ENCODE measurements at places on chromosomes 7 and 10.

DNA sequence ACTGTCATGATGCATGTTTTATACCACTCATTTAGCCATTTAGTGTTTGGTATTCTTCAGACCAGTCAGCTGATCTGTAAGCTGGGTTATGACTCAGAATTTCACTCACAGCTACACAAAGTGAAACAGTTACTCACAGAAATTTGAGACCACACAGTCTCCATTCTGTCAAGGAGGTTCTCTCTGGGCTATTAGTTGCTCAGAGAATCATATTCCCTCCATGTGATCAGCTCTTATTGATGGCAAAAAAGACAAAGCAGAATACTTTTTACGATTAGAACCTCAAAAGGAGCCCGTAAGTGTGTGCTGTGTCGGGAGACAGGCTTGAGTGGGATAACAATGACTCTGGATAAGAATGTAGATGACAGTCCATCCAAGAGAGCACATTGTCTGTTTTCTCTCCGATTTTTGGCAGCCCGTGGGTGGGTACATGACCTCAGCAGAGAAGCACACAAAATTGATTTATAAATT is 277.6 kb upstream of the SORCS1 start:
- DNase-seq: no peak

- no peak for DNase-seq
Measured at GRCh38 chr7:99554939-99555338, 3.0 kb upstream of the FAM200A start.

DNA sequence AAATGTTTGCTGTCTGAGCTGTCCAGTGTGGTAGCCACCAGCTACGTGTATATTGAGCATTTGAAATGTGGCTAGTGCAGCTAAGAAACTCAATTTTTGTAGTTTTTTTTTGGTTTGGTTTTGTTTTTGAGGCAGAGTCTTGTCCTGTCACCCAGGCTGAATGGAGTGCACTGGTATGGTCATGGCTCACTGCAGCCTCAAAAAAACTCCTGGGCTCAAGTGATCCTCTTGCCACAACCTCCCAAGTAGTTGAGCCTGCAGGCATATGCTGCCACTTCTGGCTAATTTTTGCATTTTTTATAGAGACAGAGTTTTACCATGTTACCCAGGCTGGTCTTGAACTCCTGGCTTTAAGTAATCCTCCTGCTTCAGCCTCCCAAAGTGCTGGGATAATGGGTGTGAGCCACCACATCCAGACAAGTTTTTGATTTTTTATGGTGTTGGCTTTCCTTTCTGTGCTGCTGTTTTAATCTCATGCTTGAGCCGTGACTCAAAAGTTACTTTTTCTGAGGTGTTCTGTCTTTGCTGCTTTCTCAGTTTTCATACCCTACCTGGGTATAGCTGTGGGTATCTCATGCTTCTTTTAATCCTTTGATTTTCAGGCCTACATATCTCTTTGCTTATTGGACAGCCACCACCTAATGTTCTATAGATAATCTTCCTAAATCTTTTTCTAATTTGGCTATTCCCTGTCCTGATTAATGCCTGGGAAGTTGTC is 16.0 kb downstream of the WAC start:
- DNase-seq: no peak

- DNase-seq: no peak
Measured at GRCh38 chr10:90306187-90306586, 551.7 kb downstream of the HTR7 start.

DNA sequence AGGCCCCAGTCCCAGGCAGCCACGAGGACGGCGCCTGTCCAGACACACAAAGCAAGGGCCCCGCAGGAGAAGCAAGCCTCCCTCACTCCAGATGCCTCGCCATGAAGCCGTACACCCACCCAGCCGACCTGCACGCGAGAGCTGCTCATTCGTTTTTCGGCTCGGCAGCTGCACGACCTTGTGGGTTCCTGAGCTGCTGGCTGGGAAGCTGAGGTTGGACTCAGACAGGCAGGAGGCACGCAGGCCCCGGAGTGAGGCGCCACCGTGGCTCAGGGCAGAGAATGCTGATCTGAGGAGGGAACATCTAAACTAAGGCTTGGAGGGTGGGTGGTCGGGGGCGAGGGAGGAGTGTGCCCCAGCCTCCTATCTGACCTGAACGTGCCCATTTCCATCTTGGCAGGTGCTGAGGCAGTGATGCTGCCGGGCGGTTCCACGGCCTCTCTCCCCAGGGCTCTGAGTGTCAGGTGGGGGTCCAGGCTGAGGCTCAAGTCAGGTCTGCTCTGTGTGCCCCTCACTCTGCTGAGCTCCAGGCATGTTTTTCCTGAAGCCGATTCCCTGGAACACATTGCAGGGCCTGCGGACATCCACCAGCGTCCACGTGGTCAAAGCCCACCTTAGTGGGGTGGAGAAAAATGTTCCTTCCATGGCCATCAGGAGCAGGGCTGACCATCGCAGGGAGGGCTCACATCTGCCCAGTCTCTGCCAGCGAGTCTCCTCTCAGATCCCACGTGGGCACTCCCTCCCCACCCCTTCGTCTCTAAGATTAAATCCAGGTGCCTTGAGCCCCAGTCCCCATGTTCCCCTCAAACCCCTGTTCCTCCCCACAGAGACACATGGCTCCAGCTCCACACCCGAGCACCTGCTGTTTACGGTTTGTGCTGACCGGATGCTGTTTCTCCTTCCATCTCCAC is 28.1 kb upstream of the FAM20C start:
- no peak for DNase-seq

- no peak for DNase-seq
Measured at GRCh38 chr7:109893231-109893630, 1197.7 kb upstream of the LRRN3 start.

DNA sequence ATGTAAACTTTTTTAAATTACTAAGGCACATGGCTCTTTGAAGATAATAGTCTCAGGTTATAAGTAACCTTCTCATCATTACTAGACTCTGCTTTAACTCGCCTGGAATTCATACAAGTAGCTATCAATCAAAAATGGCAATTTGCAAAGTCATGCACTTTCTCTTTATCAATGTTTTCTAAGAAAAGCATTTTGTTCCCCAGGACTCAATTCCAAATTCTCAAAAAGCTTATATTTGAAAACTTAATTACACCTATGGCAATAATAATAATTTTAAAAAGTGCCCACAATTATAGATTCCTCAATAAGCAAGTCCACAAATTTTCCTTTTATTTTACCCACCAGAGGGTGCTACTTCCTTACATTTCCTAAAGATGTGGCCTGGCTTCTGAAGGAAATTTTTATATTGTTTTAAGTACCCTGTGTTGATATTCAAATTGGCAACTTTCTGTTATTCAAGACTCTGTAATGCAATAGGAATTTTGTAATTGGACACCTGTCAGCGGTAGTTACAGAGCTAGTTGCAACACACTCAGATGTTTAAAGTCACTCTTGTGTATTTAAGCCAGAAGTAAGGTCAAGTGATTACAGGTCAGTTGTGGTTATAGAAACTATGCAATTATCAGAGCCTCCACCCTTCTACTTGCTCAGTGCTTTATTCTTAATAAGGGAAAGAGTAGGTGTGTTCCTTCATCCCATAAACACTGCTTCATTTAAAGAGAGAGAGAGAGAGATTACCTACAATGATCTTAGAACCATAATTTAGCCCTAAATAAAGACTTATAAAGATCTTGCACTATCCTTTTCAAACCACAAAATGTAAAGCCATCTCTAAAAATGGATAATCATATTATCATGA is 47.1 kb upstream of the HYAL4 start:
- no peak for DNase-seq

DNA sequence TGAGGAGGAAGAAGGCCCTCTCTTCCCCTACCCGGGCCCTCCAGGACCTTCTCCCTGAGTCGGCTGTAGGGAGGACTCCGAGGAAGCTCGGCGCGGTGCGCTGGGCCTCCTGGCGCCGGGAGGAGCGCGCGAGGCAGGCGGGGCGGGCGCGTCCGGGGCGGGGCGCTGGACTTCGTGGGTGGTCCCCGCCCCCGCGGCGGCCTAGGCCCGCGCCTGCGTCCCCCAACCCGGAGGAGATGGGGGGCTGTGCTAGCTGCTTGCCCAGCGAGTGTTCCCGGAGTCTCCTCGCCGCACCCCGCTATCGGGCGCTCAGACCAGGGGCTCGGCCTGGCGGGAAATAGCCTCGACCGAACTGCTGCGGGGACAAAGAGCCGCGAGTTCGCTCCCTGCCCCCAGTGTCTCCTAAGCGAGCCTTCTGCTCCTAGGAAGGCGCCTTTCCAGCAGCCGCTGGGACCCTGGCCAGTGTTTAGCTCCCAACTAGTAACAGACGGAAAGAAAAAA is 19.2 kb upstream of the SMO start:
- no peak for DNase-seq

GRCh38 chr7:129222064-129222463 is 2.8 kb upstream of the AHCYL2 start:
- no peak for DNase-seq

DNA sequence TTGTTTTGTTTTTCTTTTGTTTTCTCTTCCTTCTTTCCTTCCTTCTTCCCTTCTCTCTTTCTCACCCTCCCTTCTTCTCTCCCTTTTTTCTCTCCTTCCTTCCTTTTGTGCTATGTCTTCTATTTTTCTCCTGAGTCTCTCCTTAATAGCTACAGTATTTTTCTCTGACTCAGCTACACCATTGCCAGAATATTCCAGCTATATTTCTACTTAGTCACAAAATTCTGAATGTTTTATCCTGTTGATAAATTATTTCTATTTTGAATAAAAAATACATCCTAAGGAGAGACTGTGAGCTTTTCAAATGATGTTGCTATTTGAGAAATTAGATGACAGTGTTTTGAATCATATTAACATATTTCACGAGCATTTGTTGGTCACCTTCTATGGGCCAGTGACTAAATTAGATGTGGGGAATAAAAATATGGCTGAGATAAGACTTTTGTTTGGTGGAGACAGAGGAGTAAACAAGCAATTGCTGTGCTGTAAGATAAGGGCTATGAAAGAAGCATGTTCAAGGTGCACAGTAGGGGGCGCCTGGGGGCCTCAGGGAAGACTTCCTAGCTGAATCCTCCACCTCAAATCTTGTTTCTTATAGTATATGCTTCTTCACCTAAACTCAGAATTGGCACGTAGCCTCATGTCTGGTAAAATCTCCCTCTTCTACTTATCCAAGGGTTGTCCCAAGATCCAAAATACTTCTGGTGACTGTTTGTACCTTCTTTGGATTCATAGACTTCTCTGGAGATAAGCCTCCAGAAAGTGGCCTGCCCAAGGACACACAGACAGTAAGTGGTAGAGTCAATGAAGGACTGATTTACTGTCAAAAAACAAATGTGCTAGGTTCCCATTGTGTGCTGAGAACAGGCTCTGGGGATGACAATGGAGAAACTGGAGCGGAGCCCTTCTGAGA is 115.5 kb upstream of the CREB5 start:
- peak; percentile 18 for DNase-seq

DNA sequence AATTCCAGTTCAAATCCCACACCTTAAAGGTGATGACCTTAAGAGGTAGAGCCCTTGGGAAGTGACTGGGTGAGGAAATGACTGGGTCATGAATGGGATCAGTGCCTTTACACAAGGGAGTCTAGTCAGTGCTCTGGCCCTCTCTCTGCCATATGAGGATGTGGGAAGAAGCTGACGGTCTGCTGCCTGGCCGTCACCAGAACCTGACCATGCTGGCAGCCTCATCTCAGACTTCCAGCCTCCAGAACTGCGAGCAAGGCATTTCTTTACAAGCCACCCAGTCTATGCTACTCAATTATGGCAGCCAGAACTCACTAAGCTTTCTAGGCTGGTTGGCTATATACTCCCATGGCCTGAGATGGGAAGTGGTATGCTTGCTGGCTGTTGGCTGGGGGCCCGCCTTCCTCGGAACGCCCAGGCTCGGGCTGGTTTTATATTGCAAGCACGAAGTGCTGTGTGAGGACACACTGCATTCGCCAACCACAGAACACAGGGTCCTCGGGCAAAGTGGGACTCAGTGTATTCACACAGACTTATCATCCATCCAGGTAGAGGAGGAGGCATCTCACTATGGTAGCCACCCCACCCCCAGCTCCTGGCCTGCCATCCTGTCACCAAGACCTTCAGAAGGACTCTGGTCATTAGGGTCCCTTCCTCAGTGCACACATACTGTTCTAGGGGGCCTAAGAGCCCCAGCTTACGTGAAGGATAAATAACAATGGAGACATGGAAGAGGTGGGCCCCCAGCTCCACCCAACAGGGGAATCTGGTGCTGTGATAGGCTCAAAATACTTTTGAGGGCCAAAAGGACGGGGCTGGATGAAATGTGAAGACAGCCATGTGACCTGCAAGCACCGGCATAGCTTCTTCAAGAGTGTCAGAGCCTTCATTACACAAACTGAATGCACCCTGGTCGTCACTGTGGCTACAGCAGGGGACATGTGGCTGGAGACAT is 49.0 kb downstream of the ZRANB1 start:
- no peak for DNase-seq

DNA sequence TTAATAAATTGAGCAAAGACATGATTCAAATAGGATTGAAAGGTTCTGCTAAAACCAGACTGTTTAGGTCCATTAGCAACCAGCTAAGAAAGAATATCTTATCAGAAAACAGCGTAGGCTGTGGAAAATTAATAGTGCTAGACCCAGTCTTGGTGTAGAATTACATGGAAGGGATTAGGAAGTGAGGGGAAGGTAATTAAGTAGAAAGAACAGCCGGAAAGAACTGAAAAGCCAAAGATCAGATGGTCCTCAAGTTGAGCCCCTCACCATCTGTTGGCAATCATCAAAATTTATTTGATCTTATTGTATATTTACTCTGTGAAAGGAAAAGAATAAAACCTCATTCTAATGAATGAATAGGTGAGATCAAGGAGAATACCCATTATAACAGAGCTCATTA is 50.1 kb downstream of the COL1A2 start:
- DNase-seq: no peak

DNA sequence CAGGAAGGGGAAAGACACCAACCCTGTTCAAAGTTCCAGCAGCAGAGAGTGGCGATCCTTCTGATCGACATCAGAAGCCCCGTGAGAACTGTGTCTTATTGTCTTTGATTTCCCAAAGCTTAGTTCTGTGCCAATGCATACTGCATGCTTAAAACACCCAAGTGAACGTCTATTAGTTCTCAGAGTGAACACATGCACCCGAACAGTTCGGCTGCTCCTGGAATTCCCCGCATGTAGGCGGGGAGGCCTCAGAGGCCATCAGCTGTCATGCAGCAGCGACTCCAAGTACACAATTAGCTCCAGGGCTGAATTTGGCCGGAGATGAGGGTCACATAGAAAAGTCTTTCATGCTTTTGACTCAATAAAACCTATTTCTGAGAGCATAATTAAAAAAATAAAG is 276.9 kb downstream of the ZMYND11 start:
- no peak for DNase-seq

DNA sequence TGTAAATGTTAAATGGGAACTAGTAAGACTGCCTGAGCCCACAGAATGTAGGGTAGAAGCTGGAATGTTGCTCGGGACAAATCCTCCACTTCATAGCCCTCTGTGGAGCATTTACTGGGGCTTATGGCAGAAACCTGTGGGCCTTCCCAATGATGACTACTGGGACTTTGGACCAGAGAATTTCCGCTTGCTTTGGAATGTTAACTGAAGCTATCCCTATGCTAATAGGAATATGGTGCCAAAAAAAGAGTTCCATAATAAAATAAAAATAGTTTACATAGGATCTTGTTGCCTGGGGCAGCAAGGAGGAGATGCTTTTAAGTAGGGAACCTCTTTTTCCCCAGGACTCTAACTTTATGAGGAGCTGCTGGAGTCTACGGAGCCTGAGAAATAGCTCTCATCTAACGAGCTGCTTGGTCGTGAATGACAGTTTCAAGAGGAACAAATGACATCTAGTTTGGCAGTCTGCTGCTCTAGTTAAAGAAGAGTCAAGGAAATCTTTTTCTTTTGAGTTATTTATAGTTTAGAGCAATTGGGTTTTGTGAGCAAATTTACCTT is 5.7 kb upstream of the DYNC2I1 start:
- DNase-seq: no peak
